RWPE1 (cell line): ENCODE measurements at places on chromosomes 2 and 18.

GRCh38 chr2:205957452-205958154 is 128.4 kb downstream of the INO80D start:
- DNase-seq = no peak

DNA sequence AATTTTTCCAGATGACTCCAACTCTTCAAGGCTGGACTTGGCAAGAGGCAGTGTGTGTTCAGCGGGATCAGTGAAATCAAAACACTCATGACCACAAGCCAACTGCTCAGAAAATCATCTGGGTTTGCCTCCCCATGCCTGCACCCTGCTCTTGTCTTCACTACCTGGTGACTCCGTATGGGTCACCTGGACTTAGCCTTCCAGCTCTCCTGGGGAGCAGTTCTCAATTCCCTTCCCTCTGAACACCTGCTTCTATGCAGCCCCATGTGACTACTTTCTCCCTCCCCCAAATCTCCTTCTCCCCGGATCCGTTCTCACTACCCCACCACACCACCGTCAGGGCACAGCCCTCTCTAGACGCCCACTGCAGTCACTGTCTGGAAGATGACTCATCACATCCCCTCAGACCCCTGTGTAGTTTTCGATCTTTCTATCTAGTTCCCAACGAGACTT is 130.2 kb upstream of the ID2 start:
- DNase-seq = no peak

DNA sequence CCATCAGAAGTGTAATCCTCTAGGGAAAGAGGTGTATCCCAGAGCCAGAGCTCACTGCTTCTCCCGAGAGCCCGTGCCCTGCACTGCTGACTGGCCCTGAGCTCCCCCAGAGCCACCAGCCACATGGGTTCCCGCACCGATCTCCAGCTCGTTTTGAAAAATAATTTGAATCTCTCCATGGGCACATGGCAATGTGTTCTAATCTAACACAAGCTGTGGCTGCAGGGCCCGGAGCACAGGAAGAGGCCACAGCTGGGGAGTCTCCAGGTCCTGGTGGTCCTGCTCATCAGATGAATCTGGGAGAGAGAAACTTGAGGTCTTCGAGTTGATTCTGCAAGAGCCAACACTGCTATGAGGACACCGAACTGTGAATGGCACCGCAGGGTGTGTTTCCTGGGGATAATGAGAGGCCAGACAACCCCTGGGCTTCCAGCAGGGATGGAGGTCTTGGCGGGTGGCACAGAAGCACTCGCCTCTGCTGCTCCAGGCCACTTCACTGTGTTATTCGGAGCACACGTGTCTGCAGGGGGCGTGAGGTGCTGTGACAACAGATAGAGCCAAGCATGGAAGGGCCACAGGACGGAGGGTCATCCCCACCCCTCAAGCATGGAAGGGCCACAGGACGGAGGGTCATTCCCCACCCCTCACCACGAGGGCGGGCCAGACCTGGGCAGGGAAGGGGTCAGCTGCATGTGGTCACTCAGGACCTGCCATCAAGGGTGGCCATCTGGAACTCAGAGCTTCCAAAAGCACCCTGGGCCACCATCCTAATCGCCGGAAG is 196.8 kb downstream of the NDUFA10 start:
- no peak for DNase-seq

- peak; percentile 61 for DNase-seq
Measured at GRCh38 chr2:119264781-119265692, 41.4 kb downstream of the STEAP3 start.

DNA sequence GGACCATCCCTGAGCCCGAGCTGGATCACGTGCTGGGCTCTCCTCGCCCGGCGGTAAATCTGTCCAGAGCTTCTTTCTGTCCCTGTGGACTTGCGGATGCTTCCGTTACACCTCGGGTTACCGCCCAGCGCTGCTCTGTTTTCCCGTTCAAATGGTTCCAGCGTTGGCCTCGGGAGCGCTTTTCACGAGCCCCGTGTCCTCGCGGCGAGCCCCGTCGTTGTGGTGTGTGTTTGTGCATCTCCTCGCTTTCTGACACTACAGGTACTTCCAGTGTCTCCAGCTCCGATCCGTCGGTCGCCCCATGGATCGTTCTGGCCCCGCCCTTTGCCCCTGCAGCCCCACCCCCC is 77.4 kb downstream of the RTP5 start:
- DNase-seq = no peak

GRCh38 chr2:117064021-117064420 is 750.5 kb upstream of the DDX18 start:
- DNase-seq = no peak

DNA sequence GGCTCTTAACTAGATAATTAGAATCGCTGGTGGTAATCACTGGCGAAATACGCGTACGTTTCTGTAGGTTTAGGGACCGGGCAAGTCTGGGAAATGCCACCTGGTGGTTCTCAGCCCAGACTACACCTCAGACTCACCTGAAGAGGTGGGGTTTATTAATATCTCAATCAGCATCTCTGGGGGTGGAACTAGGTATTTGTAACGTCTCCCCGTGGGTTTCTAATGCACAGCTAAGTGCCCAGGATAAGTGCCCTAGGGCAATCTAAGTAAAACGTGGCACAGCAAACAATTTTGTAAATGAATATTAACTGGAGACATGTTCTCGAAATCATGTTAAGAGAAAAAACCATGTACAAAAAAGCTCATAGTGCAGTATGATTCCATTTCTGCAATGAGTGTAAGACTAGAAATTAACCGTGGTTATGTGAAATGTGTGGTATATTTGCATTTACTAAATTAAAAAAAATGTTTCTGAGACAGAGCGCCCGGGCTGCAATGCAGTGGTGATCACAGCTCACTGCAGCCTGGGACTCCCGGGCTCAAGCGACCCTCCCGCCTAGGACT is 760 bp upstream of the CNOT11 start:
- peak; percentile 82 for DNase-seq

- peak; percentile 69 for DNase-seq
Measured at GRCh38 chr18:70384181-70384790, 95.4 kb downstream of the SOCS6 start.

GRCh38 chr2:143226714-143227541 is 97.7 kb downstream of the ARHGAP15 start:
- no peak for DNase-seq

DNA sequence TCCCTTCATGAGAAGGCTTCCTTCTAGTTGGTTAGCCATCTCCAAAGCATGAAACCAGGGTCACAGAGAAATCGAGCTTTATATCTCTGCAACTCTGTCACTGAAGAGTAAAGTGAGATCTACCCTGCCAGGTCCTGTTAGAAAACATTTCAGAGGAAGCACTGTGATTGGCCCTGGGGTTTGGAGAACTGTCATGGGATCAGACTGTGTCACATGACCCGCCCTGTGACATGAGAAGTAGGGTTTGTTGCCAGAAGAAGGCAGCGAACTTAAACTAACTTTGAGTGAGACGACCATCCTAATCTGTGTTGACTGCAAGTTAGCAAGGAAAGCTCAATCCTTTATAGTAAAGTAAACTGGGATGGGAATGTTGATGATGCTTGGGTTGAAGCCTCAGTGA is 55.5 kb downstream of the SLC9A2 start:
- no peak for DNase-seq

GRCh38 chr2:54757500-54757899 is 34.0 kb downstream of the EML6 start:
- no peak for DNase-seq

DNA sequence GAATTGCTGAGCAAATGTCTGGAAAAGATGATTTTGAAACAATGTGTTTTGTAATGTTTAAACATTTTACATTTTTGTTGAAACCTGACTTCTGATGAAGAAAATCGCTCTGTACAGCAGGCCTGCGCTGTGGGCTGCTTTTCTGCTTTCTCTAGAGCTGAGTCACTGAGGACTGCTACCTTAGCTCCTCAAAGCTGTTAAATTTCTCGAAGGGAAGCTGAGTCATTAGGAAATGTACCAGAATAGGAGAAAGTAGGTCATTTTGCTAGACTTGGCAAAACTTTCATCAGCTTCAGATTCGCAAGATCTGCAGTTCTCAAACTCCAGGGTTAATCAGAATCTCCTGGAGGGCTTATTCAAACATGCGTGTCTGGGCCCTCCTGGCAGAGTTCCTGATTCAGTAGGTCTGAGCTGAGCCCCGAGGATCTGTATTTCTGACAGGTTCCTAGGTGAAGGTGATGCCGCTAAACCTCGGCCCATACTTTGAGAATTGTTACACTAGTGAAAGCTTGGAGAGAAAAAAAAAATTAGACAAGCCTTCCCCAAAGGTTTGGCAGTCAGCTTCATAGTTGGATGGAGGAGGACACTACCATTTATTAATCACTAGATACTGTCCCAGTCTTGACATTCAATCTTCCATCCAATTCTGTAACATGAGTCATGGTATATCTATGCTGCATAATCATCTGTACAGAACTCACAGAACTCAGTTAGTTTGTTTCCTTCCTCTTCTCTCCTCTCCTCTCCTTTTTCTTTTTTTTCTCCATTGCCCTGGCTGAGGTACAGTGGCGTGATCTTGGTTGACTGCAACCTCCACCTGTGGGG is 297.6 kb downstream of the PARD3B start:
- peak; percentile 73 for DNase-seq

DNA sequence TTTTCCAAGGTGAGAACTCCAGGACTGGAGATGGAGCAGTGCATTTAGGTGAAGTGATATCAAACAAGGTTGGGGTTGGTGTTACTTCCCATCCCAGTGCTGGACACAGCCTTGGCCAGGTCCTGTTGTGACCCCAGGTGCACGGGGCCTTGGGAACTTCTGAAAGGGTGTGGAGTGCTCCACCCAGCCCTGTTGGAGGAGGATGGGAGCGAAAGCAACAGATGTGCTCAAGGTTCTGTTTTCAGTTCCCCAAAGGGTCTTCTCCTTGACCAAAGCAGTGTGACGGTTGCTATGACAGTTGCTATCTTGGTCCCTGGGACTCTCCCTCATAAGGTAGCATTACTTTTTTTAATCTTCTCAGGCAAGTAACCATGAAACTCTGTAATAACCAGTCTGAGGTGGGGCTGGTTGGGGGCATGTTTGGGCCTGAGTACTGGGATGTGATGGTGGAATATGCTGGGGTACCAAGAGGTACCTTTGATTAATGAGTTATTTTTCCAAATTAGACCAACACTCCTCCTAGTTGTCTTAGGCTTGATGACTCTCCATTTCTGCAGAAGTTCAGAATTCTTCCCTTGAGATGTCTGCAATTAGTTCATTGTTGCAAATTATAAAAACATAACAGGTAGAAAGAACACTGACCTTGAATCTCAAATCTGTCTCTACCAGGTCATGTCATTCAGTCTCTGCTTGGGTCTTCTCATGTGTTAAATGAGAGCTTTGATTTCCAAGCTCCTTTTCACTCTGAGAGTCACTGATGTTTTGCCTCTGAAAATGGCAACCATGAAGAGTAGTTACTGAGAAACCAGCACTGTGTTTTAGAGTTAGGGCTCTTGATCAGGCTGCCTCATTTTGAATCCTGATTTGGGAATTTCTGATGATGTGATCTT is 154.5 kb downstream of the RPIA start:
- DNase-seq = no peak

- no peak for DNase-seq
Measured at GRCh38 chr2:229392196-229392595, 121.1 kb upstream of the PID1 start.

- DNase-seq = no peak
Measured at GRCh38 chr2:7523481-7524120, 606.4 kb downstream of the RNF144A start.

- no peak for DNase-seq
Measured at GRCh38 chr2:163518762-163519161, 217.0 kb downstream of the FIGN start.

GRCh38 chr2:169925968-169926367 is 98.7 kb downstream of the UBR3 start:
- no peak for DNase-seq

- peak; percentile 9 for DNase-seq
Measured at GRCh38 chr2:7111626-7112025, 194.4 kb downstream of the RNF144A start.

GRCh38 chr2:164495491-164496223 is 125.6 kb downstream of the GRB14 start:
- DNase-seq = peak; percentile 43
